Stimulated activated naive CD4-positive, alpha-beta T cell (primary cell): ENCODE measurements at places on chromosomes 2 and 18.
A peak's percentile ranks its signal among the peaks of the same experiment; 100 is the strongest.

- no peak for DNase-seq
Measured at GRCh38 chr2:127581516-127582490, 46.3 kb downstream of the MYO7B start.

DNA sequence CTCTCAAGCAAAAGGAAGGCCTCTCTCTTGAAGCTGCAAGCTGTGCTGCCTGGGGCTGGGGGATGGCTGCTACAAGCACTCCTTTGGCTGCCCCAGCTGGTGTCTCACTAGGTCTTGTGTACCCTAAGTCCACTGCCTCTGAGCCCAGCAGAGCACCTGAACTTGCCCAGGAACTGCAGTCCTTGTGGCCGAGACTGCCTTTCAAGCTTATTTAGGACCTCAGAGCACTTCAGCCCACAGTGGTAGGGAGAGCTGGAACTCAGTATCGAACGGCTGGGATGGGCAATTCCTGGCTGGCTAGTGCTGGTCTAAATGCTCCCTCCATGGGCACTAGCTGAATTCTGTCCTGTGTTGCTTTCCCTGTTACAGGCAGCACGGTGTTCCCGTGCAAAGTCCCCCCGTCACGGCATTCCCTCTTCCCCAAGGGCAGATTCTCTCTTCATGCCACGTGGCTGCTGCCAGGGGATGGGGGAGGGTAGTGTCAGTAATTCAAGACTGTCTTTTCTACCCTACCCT is 25.9 kb downstream of the STPG4 start:
- no peak for DNase-seq

DNA sequence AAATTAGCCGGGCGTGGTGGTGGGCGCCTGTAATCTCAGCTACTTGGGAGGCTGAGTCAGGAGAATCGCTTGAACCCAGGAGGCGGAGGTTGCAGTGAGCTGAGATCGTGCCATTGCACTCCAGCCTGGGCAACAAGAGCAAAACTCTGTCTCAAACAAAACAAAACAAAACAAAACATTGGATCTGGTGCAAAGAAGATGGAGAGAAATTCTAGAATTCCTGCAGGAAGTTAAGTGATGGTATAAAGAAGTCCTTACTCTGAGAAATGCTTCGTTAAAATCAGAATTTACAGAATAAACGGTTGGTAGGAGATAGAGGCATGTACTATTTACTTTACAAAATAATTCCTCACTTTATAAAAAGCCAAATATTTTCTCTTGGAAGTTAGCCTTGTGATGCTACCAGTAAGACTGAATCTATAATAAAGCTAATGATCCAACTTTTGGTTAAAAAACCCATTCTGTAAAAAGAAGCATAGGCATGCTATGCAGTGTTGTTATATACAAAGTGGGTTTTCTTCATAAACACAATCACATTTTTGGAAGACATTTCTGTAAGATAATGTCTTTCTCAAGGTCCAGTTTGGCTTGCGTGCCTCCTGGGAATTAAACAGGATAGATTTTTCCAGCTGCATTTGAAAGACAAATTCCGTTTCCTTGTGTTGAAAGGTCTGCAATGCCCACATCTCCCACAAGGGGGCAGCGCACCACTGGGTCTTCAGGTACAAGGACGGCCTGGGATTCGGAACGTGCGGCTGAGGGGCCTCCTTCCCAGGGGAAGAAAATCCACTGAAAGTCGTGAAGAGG is 35.6 kb upstream of the PNO1 start:
- DNase-seq, result peak; percentile 60

DNA sequence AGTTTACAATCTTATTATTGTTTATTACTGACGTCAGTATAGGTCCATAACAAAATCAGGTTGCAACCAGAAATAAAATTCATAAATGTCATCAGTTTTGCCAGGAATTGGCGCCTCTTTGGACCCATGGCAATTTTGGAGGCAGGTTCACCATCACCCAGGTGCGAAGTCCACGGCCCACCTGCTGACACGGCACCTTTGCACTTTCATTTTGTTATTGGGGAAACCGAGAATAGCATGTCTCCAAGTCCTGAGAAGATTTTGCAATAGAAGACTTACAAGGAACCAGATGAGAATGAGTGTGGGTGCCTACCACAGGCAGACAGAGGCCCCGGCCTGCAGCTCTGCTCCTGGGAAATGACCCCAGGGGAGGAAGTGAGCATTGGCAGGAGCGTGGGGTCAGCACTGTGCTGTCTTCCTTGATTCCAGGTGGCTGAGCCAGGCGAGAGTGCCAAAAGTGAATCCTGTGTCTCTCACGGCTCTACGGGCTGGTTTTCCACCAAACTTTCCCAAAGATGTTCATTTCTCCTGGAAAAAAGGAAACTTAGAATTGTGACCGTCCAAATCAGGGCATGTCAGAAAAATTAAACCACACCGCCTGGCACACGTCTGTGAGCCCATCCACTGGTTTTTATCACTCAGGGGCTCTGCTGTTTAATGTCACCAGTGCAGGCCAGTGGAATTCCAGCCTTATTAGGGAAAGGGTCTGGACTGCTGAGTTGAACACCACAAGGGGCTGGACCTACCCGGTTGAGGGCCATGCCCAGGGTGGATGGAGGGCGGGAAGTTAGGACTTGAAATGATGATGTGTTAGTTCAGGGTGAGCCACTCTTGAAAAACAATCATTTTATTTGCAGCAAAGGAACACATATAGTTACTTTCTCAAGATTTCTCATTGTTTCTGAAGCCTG is 96.5 kb downstream of the PTGR3 start:
- no peak for DNase-seq

GRCh38 chr2:176239031-176239430 is 30.2 kb upstream of the MTX2 start:
- DNase-seq, result no peak

- no peak for DNase-seq
Measured at GRCh38 chr2:137838255-137839092, 125.8 kb upstream of the HNMT start.

DNA sequence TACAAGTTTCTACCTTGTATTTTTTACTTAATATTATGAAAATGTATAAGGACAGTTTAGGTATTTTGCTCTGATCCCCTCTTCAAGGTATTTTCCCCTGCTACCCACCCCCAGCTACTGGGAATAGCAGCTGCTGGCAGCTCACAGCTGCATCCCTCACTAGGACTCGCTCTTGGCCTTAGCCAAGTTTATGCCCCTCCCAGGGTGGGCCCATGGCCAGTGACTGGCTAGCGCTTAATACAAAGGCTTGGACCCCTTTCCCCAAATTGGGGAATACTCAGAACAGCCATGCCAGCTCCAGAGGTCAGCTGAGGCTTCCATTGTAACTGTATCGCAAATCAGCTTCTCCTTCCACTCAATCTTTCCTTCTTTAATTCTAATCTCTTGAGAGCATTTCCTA is 131.3 kb downstream of the GFPT1 start:
- DNase-seq, result no peak

GRCh38 chr18:58344861-58345463 is 283.9 kb downstream of the ALPK2 start:
- DNase-seq, result no peak

GRCh38 chr2:236021499-236022057 is 146.6 kb downstream of the GBX2 start:
- no peak for DNase-seq

DNA sequence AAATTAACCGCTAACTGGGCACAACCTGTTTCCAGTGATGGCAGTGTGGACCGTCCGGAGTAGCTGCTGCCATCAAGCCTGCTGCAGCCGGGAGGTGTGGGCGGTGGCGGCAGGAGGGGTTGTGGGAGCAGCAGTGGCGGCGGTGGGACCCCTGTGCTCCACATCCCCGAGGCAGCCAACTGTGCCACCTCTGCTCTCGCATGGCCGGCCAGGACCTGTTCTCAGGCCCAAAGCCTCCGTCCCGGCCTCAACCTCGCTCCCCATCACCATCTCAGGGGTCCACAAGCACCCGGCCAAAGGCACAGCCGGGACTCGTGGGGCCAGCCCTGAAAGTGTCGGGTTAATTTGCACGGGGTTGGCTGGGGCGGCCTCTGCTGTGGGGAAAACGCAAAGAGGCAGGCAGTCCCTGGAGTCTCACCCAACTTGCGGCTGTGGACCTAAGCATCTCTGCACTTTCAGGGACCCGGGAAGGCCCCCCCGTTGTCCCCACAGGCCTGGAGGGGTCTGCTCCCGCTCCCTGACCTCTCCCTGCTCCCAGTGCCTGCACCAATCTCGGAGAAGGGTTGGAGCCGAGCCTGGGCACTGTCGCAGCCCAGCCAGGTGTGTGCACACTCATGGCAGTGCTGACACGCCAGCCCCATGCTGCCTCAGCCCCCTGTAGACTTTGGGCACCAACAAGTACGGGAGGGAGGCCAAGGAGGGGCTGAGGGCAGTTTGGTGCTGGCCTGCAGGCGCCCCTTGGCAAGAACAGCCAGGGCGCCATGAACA is 44.4 kb upstream of the PEX13 start:
- DNase-seq, result no peak

DNA sequence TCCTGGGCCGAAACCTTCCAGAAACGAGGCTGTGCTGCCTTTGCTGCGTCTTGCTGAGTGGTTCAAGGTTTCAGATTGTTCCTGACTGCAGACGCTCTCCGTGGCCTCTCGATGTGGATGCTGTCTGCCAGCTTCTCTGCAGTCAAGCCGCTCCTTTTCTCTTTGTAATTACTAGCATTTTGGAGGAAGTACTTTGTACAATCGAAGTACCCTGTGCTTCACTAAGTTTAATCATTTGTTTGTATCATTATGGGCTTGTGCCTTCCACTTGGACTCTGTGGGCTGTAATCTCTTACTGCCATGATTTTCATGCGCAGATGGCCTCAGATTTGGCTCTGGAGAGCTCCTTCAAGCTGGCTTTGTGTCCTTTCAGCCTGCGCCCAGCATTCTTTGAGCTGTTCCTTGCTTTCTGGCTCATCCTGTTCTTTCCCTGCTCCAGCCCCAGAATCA is 49.3 kb downstream of the TRAF3IP1 start:
- no peak for DNase-seq

GRCh38 chr2:108776475-108776874 is 10.1 kb upstream of the CCDC138 start:
- no peak for DNase-seq

DNA sequence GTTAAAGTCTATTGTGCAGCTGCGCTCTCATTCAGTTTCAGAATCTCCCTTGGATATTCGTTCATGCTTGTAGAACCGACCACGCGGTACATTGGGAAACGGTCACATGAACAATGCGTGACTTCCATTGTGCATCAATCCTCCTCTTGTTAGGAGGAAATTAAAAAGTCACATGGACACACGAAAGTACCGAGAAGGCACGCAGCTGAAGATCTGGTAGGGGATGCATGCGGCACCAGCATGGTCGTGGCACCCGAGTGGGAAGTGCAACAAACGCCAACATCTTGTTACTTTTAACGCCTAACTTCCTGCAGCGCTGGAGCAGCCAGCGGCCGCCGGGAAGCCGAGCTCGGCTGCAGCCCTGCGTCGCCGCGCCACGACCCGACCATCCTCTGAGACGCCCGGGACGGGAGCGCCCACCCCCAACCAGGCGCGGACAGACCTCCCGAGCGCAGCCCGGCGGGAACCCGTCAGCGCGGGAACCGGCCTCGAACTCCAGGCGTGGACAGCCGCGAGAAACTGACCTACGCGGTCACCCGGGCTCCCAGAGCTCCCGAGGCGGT is 412 bp downstream of the OSBPL1A start:
- no peak for DNase-seq

- no peak for DNase-seq
Measured at GRCh38 chr2:239137898-239138283, 262.9 kb downstream of the HDAC4 start.

DNA sequence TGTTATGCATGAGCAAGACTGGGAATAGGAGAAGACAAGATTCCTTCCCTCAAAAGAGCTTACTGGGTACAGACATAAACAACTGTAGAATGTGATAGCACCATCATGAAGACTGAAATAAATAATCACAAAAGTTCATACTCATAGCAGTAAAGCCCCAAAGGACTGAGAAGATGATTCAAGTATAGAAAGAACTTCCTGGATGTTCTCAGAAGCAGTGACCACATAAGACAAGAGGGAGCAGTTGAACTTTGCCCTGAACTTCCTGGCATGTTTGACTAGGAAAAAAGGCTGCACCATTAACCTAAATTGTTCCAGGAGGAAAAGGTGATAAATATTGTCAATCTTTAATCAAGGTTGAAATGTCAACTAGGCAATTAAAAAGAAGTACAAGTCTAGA is 57.8 kb upstream of the CCDC141 start:
- no peak for DNase-seq

- no peak for DNase-seq
Measured at GRCh38 chr2:65638443-65638842, 206.0 kb upstream of the SPRED2 start.

DNA sequence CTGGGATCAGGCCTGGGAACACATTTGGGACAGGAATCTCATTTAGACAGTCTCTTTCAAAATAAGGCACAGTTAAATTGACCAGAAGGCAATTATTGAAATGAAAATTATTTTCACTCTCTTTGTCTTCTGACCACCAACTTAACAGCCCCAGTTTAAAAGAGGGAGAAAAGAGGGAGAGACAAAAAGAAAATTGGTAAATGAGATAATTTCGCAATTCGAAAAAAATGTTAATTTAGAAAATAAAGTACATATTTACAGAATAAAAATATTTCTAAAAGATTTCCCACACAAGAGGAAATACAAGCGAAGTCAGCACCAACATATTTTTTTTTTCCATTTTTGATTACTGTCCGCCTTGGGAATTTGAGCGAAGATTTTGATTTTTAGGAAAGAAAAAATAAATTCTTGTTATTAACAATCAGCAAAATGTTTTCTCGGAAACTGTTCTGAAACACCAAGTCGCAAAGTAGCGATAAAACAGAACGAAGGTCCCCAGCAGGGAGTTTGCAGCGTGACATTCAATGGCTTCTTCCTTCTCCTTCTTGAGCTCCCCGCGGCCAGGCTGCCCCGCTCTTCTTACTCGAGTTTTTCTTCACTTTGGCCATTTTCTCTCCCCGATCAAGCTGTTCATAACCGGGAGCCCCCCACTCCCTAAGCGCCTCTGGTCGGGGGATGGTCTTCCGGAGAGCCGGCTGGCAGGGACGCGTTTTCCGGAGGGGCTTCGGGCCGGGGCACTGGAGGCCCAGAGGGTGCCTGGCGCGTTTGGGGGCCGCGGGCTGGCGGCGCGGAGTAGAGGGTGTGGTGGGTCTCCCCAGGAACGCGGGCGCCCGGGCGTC is 5.0 kb downstream of the SP9 start:
- no peak for DNase-seq

- no peak for DNase-seq
Measured at GRCh38 chr2:9762164-9762563, 81.1 kb upstream of the TAF1B start.

DNA sequence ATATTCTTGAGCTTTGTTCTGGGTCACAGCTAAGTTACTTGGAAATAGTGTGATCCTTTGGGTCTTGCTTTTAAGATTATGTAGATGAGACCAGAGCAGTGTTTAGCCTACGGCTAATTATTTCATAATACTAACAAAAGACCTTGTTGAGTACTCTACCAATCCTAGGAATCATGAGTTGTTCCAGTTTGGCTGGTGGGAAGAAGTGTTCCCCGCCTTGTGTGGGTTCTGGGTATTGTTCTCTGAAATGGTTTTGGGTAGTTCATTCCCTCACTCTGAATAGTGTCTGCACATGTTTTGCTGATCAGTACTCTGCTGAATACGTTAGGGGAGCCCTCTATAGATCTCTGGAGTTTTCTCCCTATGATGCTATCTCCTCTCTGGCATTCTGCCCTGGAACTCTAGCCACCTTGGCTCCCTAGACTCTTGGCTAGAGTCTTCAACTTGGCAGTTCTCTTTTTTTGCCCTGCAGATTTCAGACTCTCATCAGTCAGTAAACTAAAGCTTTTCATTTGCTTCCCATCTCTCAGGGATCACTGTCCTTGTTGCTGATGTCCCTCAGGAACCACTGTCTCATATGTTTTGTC is 48.4 kb downstream of the NEMP2 start:
- no peak for DNase-seq
